ENCODE measurements at places on chromosomes 12 and 14.

- no peak for DNase-seq
Observed at GRCh38 chr14:103870891-103871595, 23.7 kb upstream of the PPP1R13B start.

GRCh38 chr14:55451398-55451797, 11.0 kb upstream of the TBPL2 start:
- DNase-seq, result no peak

DNA sequence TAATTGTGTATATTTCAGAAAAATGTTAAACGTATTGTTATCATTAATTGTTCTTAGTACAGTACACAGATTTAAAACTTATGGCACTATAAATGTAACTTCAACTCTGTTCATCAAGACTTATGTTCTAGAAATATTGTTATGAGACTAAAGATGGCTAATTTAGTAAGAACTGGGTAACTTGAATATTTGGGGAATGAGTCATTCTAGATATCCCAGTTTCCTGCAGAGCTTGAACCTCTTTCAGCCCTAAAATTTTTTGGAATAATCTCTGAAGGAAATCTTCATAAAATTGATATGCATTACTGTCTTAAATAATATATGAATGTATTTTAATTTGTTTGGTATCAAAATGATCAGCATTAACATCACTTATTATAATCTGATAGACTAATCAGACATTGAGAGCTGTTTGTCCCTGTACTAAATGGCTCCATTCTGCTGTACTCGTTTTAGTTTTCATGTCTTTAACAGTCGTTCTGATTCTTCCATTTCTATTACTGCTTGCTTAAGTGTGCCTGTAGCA, 87.1 kb downstream of the VEZT start:
- no peak for DNase-seq

DNA sequence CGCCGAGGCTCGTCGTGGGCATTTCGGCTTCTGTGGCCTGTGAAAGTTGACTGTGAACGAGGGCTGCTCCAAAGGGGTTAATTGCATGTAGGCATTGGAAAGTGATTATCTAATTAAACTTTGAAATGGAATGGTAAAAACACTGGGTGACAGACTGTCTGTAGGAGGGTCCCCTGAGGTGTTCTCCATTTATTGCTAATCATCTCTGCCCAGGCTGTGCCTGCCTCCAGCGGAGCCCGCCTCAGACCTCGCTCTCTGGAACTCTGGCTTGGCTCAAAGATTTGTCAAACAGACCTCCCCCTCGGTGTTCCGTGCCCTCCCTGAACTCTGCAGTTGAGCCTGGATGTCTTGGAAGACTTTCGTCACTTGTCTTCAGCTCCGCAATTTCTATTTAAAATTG, 50.2 kb upstream of the VRK1 start:
- DNase-seq, result no peak

DNA sequence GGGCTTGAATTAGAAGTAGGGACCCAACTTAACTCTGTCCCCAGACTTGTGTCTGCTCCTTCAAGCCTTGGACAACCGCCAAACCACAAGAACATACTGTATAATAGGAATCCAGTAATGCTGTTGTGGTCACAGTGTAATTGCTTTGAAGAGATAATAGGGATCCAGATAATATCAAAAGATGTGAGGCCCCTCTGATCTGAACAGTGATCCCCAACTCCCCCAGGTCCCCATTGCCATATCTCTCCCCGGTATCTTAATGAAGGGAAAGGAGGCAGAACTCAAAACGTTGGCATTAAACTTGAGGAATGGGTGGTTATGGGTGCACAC, 8.5 kb upstream of the PLEKHH1 start:
- DNase-seq, result no peak

Data from stimulated activated CD4-positive, alpha-beta T cell treated with anti-CD3 and anti-CD28 coated beads, Interleukin-1b, Interleukin-23, amount 100 ng/mL, for 1 hour (primary cell).